ENCODE measurements at places on chromosomes 13 and 19.

- no peak for DNase-seq
Measured at GRCh38 chr19:55443045-55443823, at the start of gene SHISA7. SHISA7 (minus strand) TSS chr19:55443300; CDS start chr19:55442863, 437 bp downstream.

- no peak for DNase-seq
Measured at GRCh38 chr13:42492372-42492920, 81.5 kb upstream of the TNFSF11 start.

DNA sequence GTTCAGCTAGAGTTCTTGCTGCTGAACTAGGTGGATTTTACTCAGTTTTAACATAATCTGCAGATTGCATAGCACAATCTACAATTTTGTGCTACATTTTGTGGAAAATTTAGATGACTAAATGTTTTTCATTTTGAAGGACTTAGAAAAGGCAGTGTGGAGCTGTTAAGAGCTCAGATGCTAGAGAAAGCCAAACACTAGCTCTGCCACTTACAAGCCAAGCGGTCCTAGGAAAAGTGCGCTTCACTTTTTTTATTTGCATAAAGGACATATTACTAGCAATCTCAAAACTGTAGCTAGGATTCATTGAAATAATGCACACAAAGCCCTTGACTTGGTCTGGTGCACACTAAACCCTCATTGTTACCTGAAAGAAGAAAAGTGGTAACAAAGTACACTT, 8.1 kb upstream of the CSNK1A1L start:
- DNase-seq, result no peak

DNA sequence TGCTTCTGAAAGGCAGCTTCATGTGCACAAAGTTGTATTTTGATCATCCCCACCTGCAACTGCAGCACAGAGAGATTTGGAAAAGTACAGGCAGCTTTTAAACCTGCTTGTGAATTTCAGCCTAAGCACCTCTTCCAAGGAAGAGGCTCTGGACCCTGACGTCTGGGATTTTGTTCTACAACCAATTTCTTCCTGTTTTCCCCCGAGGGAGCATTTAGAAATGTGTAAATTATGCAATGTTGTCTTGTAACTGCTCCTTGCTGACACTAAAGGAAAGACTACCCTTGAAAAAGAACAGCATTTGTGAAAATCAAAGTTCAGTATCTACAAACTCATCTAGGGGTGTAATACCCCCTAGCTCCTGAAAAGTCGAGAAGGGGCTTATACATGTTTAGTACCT, 15.4 kb downstream of the MED26 start:
- DNase-seq, result peak; percentile 46

DNA sequence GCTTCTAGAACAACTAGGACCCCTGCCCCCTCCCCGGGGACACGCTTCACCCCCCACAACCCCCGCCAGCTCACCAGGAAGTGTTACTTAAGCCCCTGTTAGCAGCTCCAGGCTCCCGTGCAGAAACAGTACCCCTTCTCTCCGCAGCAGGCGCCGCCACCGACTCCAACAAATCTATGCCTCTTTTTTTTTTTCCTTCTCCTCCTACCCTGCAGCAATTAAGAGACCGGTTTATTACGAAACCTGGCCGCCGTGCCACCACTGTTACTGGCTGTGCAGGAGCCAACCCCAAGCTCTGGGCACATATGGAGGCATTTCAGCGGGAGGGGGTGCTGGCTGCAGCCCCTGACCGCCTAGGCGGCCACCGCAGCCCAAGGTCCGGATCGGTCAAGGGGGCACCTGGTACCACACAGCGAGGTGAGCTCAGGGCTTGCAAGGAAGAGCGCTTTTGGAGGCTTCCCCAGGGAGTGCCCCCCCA, 2.4 kb downstream of the GADD45B start:
- DNase-seq, result peak; percentile 89

DNA sequence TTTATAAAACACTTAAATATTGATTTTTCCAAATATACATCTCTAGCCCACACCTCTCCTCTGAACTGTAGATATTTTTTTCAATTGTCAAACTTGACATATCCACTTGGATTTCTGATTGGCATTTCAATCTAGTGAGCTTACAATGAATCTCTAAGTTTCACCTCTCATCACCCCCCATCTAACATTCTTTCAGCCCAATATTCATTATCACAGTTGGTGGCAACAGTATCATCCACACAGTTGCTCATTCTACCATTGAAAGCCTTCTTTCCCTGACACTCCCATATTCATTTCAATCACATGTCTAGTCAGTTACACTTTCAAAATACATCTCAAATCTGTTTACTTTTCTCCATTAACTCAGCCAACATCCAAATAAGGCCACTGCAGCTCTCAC, 385.2 kb downstream of the PCDH20 start:
- DNase-seq, result no peak

- DNase-seq, result no peak
Measured at GRCh38 chr13:45575146-45575829, 40.3 kb downstream of the ERICH6B start.

GRCh38 chr19:40348961-40349507, 539 bp downstream of the PLD3 start:
- DNase-seq, result peak; percentile 77

DNA sequence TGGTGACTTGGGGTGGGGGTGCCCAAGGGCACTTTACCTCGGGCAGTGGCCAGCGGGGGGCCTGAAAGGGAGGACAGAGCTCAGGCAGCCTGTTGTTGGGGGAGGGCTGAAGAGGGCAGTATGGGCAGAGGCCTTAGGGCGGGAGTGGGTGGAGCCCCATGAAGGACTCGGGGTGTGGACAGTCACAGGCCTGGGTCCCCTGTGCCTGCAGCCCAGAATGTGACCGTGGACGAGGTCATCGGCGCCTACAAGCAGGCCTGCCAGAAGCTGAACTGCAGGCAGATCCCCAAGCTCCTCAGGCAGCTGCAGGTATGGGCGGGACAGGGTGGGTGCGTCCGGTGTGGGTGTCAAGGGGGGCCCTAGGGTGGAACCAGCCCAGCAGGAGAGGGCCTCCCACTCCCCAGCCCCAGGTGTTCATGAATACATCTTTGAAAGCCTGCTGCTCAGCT, 22.5 kb downstream of the NKPD1 start:
- DNase-seq, result no peak

- DNase-seq, result peak; percentile 40
Measured at GRCh38 chr19:51101171-51101865, 6.9 kb downstream of the CTU1 start.

GRCh38 chr13:43243711-43244110, 220.3 kb downstream of the DNAJC15 start:
- DNase-seq, result peak; percentile 37

DNA sequence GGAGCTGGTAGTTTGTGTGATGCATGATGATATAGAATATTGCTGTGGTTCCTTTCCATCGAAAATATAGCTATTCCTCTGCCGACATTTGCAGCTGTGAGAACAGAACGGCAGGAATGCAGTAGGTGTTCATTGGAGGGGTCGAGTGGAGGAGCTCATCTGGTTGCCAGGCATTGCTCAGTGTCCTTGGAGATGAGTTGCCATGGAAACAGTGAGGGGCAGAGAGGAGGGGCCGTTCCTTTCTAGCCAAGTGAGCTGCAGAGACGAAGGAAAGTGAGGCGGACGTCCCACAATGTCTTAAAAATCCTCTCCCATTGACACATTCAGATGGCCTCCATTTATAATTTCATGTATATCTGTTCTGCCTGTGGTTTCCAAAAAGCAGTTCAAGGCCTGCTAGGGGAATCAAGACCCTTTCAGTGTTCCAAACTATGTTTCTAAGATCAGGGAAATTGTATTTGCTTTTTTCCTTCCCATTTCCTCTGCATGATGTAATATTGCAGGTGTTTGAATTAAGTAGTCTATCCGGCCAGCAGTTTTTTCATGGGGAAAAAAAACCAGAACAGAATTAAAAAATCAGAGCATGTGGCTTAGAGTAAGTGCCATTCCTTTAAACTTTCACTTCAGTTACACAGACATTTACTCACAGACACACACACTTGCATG, 41.2 kb upstream of the ZNF835 start:
- no peak for DNase-seq

DNA sequence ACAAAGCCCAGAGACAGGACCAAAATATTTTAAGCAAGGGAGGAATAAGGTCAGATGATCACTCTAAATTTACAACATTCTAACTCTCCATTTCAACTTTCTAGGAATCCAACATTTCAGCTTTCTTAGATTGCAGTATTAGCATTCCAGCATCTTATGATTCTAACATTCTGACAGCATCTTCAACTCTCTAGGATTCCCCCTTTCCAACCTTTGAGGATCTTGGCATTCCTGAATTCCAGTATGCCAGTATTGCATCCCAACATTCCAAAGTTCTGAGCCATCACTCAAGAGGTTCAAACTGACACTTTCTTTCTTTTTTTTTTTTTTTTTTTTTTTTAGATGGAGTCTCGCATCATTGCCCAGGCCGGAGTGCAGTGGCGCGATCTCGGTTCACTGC, 13.8 kb downstream of the TGFB1 start:
- peak; percentile 54 for DNase-seq

- DNase-seq, result peak; percentile 2
Measured at GRCh38 chr13:66102864-66103263, 1127.3 kb downstream of the PCDH9 start.

DNA sequence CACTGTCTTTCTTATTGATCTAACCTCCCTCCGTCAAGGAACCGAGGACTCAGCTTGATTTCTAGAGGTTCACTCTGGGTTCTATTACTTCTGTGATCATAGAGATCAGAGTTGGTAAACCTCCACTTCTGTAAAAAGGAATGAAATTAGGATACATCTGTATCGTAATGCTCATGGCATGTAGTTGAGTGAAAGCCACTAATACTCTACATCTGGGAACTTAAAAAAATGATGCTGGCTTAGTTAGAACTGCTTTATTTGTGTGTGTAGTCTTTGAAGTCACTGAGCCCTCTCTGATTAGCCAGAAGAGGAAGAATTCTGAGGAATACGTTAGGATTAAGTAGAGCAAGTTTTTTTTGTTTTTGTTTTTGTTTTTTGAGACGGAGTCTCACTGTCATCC, 140.8 kb downstream of the GGACT start:
- no peak for DNase-seq

DNA sequence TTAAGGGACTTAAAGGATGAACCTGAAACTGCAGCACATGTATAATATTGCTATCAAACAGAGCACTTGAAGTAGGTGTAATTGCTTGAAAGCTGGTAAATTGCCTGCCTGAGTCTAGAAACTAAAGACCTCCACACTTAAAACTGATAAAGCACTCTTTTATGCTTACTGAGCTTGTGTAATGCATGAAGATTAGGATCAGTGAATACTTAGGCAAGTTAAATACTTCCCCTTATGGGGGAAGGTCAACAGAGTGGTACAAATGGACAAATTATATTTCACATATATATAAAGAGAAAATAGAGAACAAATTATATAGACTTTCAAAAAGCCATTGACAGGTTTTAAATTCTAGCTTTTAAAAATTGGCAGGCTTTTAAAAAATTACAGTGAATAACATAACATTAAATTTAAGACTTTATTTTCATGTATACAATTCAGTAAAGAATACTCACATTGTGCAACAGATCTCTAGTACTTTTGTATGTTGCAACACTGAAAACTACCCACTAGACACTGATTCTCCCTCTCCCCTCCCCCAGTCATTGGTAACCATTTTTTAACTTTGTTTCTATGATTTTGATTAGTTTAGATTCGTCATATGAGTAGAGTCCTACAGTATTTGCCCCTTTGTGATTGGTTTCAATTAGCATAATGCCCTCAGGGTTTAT, 23.9 kb downstream of the PIBF1 start:
- peak; percentile 31 for DNase-seq

GRCh38 chr13:75825161-75825560, 189.0 kb downstream of the LMO7 start:
- no peak for DNase-seq

DNA sequence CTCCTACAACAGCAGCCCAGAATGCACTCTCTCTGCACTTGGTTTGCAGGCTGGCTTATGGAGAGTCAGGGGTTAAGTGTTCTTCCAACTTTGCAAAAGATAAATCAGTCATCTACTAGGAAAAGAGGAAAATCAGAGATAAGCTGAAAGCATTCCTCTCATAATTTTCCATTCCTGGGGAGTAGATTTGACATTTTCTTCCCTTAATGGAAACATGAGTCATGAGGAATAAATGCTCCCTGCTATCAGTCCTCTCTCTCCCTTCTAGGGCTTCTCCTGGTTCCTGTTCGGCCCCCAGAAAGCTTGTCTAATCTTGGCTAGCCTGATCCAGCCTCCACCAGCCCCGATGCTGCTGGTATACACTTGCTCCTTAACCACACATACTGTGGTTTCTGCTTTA, 28.4 kb upstream of the ENOX1 start:
- DNase-seq, result peak; percentile 95

- DNase-seq, result peak; percentile 85
Measured at GRCh38 chr13:27960362-27961226, 8.5 kb downstream of the CDX2 start.

DNA sequence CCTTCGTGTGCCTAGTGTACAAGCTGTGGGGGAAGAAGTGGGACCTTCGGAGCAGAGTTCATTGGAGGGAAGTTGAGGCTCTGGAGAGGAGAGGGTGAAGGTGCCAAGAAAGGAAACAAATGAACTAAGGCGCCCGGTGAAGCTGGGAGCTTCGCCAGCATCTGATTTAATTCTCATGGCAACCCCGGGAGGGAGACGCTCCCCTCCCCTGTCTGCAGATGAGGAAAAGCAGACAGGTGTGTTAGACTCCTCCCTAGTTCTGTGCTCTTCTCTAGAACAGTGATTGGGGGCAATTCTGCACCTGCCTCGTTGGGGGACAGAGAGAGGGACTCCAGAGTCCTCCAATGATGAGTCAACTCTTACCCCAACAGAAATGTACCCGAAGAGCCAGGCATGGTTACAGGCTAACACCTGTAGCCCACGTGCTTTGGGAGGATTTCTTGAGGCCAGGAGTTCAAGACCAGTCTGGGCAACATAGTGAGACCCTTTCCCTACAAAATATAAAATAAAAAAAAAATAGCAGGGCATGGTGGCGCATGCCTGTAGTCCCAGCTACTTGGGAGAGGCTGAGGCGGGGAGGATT, 4.2 kb downstream of the SSC5D start:
- no peak for DNase-seq

DNA sequence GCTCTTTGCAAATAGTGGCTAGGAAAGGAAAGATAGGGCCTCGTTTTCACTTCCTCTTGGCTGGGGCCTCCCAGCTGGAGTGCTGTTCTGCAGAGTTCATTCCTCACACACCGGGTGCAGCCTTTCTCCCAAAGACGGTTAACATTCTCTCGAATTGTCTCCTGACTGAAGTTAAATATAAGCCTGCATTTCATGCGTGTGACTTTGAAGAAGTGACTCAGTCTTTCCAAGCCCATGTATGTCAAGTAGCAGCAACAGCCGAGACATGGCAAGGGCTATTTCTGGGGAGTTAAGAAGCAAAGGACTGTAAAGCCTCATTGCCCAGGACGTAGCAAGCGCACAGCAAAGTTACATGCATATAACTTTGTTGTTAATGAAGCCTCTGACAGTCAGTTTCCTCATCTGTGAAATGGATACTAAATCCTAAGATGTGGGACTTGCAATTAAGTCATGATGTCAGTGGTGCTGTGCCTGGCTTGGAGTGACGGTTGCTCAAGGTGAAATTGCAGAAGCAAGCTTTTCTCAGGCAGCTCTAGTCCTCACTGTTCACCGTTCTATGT, 502.4 kb downstream of the MYO16 start:
- DNase-seq, result peak; percentile 79

DNA sequence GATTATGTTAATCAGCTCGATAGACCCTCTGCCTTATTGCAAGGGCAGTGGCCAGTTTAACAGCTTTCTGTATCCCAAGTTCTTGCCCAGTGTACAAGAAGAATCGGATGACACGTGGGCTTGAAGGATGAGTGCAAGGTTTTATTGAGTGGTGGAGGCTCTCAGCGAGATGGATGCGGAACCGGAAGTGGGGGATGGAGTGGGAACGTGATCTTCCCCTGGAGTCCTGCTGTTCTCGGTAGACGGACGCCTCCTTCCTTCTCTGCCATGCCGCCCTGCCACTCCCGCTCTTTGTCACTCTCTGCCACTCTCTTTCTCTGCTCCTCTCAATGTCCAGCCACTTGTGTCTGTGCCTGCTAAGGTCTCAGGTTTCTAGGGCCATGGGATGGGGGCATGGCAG, 21.0 kb downstream of the RFXAP start:
- DNase-seq, result no peak

Measured in mesenchymal stem cell (in vitro differentiated cells and primary cell).